ENCODE measurements at places on chromosomes 3 and 15. TPM values are rescaled to one million over a fixed set of nuclear protein-coding genes. Genes with fewer than 3 reads are reported as not detected.

The PRR20G gene
- not detected for total RNA-seq

The CP gene
- total RNA-seq: 1.1 TPM

The ZCWPW2 gene
- total RNA-seq: 1.5 TPM

The PPARG gene
- 72.8 TPM for total RNA-seq

The MST1R gene
- total RNA-seq: 6.3 TPM

The MINAR1 gene
- total RNA-seq: 2.6 TPM

The GPR62 gene
- total RNA-seq: 0.20 TPM

The FEZF2 gene
- total RNA-seq: not detected

The DOCK3 gene
- 0.89 TPM for total RNA-seq

The CHRNA3 gene
- 0.39 TPM for total RNA-seq

The EIF4E3 gene
- 11.0 TPM for total RNA-seq

The FAM43A gene
- total RNA-seq: 10.7 TPM

The GOLGA8J gene
- total RNA-seq: 0.30 TPM

The NR2E3 gene
- 0.79 TPM for total RNA-seq

The SLC6A20 gene
- 0.39 TPM for total RNA-seq

The NANOGP8 gene
- total RNA-seq: 0.89 TPM

The HRG gene
- not detected for total RNA-seq

The TNFAIP8L3 gene
- 5.8 TPM for total RNA-seq

The SEMA6D gene
- 13.9 TPM for total RNA-seq

The ARGFX gene
- not detected for total RNA-seq

The GPR160 gene
- total RNA-seq: 4.6 TPM

The TMCO5A gene
- total RNA-seq: not detected

The POLG gene
- total RNA-seq: 37.9 TPM

The ITPKA gene
- total RNA-seq: 0.39 TPM

The PLA2G4E gene
- total RNA-seq: 33.8 TPM

The IGSF10 gene
- 61.5 TPM for total RNA-seq

The CDHR4 gene
- total RNA-seq: not detected

The CLRN1 gene
- not detected for total RNA-seq

The CNTN6 gene
- total RNA-seq: 1.9 TPM

The PTX3 gene
- 24.6 TPM for total RNA-seq

The CRYBG3 gene
- total RNA-seq: 49.5 TPM

The CHRM5 gene
- total RNA-seq: not detected

The RAD51 gene
- 3.7 TPM for total RNA-seq

The EXD1 gene
- total RNA-seq: not detected

The PLS1 gene
- 1.4 TPM for total RNA-seq

The NUP210 gene
- total RNA-seq: 4.1 TPM

The SKOR1 gene
- total RNA-seq: 0.10 TPM

The LRRC2 gene
- total RNA-seq: 2.8 TPM

The FSIP1 gene
- 0.89 TPM for total RNA-seq

The SERPINI2 gene
- not detected for total RNA-seq

All from skin of body (tissue), 3 donors.